Right lobe of liver (tissue), 6 donors: ENCODE measurements at places on chromosomes 7 and 10. TPM values are rescaled to one million over a fixed set of nuclear protein-coding genes. Genes with fewer than 3 reads are reported as not detected.

The NACAD gene
- total RNA-seq: 0.12 TPM

The SUGCT gene
- total RNA-seq: 13.8 TPM

GRCh38 chr10:17240096-17240495 lies 12.1 kb downstream of the VIM start:
- DNase-seq: no peak

The TMEM139 gene
- total RNA-seq: 15.0 TPM

DNA sequence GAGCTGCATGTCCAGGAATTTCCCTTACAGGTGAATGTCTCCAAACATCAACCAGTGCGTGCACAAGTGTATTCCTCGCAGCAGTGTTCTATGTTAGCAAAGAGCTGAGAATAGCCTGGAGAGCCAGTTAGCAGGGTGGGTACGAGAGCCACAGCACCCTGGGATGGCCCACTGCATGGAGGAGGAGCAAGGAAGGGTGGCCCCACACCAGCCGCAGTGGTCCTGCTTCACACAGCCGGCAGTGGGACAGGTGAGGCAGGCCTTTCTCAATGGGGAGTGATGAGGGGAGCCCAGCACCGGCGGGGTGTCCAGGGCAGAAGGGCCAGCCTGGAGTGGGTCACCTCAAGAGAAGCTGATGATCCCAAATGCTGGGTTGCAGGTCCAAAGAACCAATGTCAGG lies 240.7 kb downstream of the TCERG1L start:
- no peak for DNase-seq

- DNase-seq: no peak
These were observed 48.4 kb downstream of the TES start for GRCh38 chr7:116258734-116259133.

The HSPA12A gene
- 3.1 TPM for total RNA-seq

- DNase-seq: no peak
These were observed 586.3 kb upstream of the ANKRD30A start for GRCh38 chr10:36538953-36539586.

DNA sequence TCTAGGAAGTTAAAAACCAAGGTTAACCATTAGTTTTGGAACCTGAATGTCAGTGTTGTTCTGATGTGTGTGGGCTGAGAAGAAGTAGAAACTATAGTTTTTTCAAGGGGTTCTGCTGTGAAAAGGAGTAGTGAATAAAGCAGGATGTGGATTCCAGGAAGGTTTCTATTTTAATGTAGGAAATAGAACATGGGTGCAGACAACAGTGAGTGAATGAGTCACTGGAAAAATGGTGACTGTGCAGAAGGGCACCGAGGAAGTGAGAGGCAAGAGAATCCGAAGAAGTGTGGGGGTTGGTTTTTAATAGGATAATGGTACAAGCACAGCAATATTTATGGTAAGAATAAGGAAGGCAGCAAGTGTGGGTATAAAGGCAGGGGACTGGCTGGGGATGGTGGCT lies 120.4 kb downstream of the ARHGAP21 start:
- DNase-seq: no peak

- no peak for DNase-seq
These were observed 4.6 kb downstream of the REPIN1 start for GRCh38 chr7:150373049-150373801.

GRCh38 chr7:114789161-114789560 lies 132.7 kb upstream of the MDFIC start:
- DNase-seq: no peak

DNA sequence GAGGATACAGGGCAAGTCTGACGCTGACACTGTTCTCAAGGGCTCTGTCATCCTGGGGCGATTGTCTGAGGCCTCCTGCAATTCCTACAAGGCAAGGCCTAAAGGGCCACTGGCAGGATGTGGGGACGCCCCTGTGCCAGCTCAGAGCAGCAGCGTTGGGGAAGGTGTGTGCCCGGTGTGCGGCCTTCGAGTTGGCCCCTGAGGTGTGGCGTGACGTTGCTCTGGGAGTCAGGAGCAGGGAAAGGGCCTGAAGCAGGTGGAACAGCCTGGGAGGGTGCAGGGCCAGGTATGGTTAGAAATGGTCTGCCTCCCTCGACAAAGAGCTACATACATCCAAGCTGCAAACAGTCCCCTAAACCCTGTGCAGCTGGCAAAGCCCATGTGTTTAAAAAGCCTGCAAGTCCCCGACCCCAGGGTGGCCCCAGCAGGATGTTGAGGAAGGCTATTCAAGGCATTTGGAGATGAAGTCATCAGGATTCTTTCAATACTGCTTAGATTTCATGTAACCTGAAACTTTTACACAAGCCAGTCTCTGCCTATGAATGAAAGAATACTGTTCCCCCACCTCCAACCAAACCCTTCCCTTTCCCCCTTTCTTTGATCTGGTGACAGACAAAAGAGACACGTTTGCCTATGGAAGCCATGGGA lies 142.5 kb upstream of the TNS3 start:
- no peak for DNase-seq
